ENCODE measurements at places on chromosomes 3 and 15. TPM values are rescaled to one million over a fixed set of nuclear protein-coding genes. Genes with fewer than 3 reads are reported as not detected.

ABCC5 gene
- total RNA-seq = 12.3 TPM

EIF4E3 gene
- total RNA-seq = 4.1 TPM

LMAN1L gene
- not detected for total RNA-seq

MOBP gene
- total RNA-seq = not detected

RETNLB gene
- not detected for total RNA-seq
